Endodermal cell (in vitro differentiated cells): ENCODE measurements at places on chromosomes 5 and 9. TPM values are rescaled to one million over a fixed set of nuclear protein-coding genes. Genes with fewer than 3 reads are reported as not detected.

- no peak for DNase-seq
Observed at GRCh38 chr9:75739884-75740611, 150.4 kb upstream of the PCSK5 start.

- peak; percentile 80 for DNase-seq
Observed at GRCh38 chr5:77958642-77959330, 182.6 kb upstream of the TBCA start.

DNA sequence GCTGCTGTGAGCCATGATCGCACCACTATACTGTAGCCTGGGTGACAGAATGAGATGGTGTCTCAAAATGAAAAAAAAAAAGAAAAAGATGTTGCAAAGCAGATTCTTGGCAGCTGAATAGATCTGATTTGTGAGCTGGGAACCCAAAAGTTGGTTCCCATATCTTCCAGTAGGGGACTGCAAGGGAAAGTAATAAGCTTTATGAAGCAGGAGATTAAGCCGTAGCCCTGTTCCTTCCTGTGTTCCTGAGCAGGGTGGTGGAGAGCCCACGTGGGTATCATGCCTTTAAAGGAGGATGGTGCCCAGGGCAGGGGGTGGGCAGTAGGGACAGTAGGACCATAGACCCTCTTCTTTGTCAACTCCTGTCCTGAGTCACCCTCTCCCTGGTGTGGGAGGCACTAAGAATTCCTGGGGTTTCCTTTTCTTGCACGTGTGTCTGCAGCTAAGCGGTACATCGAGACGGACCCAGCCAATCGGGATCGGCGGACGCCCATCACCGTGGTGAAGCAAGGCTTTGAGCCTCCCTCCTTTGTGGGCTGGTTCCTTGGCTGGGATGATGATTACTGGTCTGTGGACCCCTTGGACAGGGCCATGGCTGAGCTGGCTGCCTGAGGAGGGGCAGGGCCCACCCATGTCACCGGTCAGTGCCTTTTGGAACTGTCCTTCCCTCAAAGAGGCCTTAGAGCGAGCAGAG is 37.9 kb downstream of the STOM start:
- no peak for DNase-seq

- no peak for DNase-seq
Observed at GRCh38 chr5:147305147-147305546, 70.3 kb downstream of the STK32A start.

- no peak for DNase-seq
Observed at GRCh38 chr5:98301547-98301946, 471.9 kb upstream of the RGMB start.

DNA sequence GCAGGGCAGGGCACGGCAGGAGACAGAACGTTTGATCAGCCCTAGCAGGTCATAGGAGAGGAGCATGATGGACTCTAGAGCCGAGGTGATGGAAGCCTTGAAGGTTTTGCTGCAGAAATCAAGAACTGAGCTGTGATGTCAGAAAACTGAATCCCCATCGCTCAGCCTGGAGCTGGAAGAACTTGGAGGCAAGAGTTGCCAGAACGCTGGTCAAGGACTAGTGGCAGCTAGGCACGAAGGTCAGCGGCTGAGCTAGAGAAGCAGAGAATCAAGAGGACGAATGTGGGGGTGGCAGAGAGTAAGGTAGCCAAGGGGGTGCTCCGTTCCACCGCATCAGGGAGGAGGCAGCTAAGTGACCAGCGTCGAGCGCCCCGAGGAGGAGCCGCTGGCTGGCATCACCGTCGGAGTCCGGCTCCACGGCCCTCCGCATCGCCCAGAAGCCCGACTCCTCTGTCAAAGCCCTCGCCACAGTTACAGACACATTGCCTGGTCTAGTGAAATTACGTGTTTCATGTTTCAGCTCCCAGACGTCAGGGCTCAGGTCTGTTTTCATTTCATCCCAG is 1.2 kb upstream of the GALNT10 start:
- no peak for DNase-seq

GRCh38 chr9:92668746-92669526 is 995 bp downstream of the IPPK start:
- peak; percentile 63 for DNase-seq

GRCh38 chr5:133393776-133394476 is 218.4 kb downstream of the FSTL4 start:
- no peak for DNase-seq

- DNase-seq = peak; percentile 60
Observed at GRCh38 chr5:6714226-6715041, 1.2 kb downstream of the TENT4A start.

- no peak for DNase-seq
Observed at GRCh38 chr9:21683484-21684175, 118.8 kb upstream of the MTAP start.

C5orf58 gene
- 0.95 and 1.2 TPM in 2 replicates for total RNA-seq

KCTD16 gene
- total RNA-seq = 0.44 to 3.2 TPM (median 0.65 TPM) in 3 replicates

MUSK gene
- not detected in 3 replicates for total RNA-seq

TOR1A gene
- total RNA-seq = 20.1 to 53.2 TPM (median 49.9 TPM) in 3 replicates

CDC26 gene
- 22.5 to 39.7 TPM (median 38.8 TPM) in 3 replicates for total RNA-seq
